ENCODE measurements at places on chromosomes 5 and 9.

DNA sequence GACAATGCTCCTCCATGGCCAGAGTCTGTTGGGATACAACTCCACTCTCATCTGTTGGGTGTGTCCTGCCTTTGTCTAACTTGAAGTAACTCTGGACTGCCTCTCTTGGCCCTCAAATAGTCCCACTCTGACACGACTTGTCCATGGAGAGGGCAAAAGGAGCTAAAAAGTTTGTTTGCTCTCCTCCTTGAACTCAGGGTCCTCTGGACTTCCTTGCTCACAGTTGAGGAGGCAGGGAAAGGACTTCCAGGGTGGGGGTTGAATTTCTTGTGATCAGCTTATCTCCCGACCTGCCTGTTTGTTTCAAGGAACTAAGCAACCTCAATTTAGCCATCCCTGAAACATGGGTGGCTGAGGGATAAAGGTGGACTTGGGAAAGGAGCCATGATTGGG lies 11.7 kb downstream of the DNAJB5 start:
- no peak for DNase-seq

DNA sequence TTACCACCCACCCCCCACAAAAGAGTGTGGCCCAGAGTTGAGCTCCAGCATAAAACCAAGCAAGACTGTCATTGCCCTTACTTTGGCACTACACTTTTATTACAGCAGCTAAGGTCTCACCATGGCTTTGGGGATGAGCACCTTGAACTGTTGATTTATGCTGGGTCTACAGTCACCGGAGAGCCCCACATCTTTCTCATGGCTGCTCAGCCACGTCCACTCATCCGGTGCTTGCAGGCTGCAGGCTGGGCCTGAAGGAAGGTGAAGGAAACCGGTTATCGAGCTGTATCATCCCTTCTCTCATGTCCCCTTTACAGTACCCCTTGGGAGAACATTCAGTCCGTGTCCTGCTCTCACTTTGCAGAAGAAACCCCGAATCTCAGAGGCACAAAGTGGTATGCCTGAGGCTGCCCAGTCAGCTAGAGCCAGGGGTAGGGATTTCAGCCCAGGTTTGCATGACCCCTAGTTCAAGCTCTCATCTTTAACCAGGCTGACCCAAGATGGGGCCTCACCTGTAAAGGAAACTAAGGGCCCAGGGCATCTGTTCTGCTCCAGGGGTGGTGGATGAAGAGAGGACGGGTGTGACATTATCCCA lies 11.6 kb downstream of the TMOD1 start:
- DNase-seq: no peak

DNA sequence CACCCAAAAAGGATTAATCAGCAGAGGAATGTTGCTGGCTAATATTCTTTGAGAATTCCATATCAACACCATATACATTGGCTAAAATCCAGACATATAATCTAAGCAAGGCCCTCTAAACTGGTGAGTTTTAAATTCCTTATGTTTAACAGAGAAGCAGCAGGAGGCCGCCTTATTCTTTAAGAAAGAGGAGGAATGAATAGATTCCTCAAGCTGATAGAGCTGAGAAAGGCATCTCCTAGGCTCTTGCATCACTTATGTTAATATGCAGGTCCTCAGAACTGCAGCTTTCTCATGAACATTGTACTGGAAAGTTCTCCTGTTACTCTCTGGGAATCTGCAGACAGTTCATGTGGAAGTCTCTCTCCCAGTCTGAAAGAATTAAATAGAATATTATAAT lies 20.1 kb upstream of the SMARCA2 start:
- DNase-seq: no peak

DNA sequence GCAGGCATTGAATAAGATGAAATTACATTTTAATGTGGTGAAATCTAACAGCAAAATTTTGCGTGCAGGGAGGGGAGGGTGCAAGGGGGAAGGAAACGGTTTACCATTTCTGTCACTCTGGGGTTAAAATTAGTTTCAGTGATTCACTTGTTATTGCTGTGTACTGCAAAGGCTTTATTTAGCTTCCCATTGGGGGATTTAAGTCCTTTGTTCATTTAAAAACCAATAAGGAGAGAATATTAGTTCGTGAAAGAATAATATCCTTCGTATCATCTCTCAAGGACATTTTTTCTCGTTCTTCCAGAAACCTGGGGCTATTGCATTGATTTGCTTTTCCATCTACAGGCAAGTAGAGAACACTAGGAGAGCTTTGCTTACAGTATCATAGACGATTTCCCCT lies 667.8 kb upstream of the RGMB start:
- DNase-seq: no peak

DNA sequence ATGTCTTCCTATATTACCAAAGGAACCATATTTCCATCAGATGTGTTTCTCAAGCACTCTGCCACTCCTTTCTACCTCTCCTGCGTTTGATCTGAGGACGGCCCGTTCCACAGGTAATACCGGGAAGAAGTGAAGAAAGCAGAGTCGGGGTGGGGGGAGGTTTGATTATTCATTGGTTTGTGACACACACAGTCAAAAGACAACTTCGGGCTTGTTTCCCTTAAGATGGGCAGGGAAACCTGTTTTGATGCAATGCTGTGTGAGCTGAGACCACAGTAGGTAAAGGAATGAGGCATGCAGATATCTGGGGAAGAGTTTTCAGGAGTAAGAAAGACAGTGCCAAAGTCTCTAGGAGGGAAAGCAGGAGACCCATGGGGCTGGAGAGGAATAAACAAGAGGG lies 54.0 kb downstream of the BOD1 start:
- no peak for DNase-seq

GRCh38 chr5:95967236-95967635 lies 5.6 kb upstream of the ELL2 start:
- DNase-seq: no peak

DNA sequence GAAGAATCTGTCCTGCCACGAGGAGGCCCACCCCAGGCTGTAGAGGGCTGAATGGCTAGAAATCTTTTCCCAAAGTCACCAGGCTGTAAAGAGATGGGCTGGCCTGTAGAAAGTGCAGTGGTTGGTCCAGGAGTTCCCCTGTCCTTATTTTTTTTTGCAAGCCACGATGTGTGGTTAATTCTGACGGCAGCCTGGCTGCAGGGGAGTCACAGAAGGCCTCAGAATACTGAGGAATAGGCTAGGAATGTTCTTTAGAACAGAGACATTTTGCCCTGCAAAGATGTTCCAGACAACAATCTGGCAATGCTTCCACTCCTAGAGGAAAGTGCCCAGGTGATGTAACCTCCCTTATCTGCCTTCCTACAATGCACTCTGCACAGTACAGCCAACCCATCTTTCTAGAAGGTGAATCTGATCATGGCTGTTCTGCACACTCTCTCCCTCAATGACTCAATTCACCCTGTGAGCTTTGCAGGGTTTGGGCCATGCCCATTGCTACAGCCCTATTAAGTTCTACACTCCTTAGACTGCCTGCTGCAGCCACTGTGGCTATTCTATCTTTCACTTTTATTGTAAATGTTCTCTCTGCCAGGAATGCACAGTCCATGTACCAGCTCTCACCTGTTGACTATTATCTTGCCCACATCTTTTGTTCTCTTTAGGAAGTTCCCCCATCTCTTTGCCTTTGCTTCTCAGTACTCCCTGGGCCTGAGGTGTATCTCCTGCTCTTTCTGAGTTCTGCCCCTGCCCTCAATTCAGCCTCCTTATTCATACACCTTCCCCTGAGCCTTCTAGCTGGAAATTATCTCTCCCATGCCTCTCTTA lies 377.8 kb upstream of the CLINT1 start:
- no peak for DNase-seq

DNA sequence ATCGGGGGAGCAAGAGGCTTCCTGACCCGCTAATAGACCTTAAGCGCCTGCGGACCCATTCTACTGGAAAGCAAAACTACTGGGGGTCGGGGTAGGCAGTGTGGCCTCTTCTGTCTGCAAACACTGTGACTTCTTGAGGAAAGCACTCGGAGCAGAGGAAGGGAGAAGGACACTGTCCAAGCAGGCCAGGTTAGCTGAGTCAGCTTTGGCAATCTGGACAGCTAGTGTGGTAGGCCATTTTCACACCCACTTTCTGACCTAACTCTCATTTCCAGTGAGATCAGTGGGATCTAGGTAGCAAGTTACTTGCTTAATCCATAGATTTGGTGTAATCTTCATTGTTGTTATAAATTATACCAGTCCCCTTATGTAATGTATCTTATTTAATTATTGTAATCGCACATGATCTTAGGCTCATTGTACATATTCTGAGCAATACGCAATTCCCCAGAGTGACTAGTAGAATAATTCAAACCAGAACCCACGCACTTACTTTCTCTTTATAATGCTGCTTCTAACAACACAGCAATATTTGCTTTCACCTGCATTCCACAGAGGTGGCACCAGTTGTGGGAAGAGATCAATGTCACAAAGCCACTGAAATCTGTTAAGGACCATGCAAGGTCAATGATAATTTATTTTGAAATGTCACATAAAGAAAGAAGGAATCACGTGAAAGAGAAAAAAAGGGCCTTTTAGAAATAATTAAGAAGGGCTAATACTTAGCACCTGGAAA lies 82.9 kb downstream of the NREP start:
- no peak for DNase-seq

GRCh38 chr9:134959971-134960310 lies 42.2 kb upstream of the FCN1 start:
- DNase-seq: no peak
